Skin of body (tissue), 3 donors: ENCODE measurements at places on chromosomes 6 and 20. TPM values are rescaled to one million over a fixed set of nuclear protein-coding genes. Genes with fewer than 3 reads are reported as not detected.

RAET1G gene
- 0.79 TPM for total RNA-seq

POM121L2 gene
- total RNA-seq = not detected

DNA sequence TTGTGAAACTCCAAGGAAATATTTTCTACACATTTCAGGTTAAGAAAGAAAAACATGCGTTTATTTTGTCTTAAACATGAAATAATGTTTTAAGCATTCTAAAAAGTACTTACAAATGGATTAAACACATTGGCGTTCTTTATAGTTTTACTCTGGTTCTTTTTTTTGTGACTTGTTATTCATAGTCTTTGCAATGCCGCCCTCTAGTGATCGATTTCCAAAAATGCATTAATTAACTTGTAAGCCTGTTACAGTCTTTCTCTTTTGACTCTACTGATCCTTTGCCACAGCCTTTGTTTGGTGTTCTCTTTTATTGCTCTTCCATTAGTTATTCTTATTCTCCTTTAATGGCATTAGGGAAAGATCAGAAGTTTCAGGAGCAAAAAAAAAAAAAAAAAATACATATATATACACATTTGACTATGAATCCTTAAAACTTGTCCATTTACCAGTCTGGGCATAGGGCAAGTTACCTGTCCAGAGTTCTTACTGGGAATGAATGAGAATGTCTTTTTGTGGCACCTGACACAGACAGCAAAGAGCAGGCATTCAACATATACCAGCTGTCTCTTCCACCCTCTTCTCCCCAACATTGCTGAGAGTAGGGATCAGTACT lies 59.9 kb downstream of the MACROD2 start:
- DNase-seq = peak; percentile 64

- DNase-seq = no peak
Measured at GRCh38 chr6:82553863-82554531, 190.4 kb downstream of the TPBG start.

- no peak for DNase-seq
Measured at GRCh38 chr6:85672050-85672449, 29.4 kb upstream of the SYNCRIP start.

- DNase-seq = no peak
Measured at GRCh38 chr20:49983123-49983847, 505 bp downstream of the SNAI1 start.

DNA sequence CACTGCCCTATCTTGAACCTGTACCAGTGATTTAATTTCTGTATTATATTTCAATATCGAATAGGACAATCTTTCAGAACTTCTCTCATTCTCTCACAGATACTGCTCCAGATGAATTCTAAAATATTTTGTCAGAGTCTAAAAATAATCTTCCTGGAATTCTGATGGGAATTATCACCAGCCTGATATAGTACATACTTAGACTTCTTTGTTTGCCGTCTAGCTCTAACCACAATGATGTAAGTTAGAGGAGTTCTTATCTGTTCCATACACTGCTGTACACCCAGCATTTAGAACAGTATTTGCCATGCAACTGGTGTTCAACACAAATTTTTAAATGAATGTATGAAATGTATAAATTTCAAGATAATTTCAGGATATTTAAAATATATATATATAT lies 1.3 kb upstream of the HUS1B start:
- DNase-seq = no peak

PPP1R3G gene
- 1.8 TPM for total RNA-seq

DNA sequence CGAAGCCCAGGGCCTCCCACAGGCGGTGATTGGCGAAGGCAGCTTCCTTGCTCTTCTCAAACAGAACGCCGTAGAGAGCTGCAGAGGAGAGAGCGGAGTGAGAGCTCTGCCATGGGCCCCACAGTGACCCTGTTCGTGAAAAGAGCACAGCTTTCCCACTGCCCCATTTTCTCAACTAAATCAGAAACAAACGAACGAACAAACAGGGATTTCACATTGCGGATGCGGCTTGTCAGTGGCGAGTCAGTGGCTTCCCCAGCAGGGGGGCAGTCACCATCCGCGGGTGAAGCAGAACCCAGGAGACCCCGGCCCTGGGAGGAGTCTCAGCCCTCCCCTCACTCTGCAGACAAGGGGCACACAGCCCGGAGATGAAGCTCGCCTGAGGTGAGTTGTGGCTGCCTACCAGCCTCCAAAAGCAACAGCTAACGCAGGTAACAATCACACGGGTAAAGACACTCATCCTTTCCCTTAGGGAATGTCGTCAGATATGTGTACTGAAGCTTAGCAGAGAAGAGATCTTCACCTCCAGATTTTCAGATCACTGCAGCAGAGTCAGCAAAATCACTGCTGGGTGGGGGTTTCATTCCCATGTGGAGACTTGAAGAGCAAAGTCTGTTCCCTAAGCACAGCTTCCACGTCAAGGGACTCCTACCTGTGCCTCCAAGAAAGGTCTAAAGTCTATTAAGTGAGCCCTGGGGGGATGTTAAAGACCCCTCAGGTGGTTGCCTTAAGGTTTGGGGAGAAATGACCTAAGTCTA lies 51.2 kb upstream of the GPR31 start:
- no peak for DNase-seq

DNA sequence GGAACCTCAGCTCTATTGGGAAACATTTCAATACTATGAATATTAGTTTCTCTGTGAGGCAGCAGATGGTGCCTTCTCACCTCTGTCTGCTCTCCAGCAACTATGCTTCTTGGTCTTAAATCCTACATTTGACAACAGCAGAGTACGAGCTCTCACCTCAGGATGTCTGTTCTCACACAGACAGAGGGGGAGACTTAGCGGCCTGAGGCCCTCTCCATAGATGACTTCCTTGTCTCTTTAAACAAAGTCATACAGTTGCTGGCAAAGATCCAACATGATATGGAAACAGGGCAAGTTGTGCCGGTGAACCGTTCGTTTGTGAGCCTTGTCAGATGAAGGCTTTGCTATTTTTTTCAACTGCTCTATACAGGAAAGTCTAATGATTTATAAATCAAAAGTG lies 43.7 kb upstream of the GABRR1 start:
- DNase-seq = no peak
